H9 (cell line): ENCODE measurements at places on chromosomes 1 and 21. TPM values are rescaled to one million over a fixed set of nuclear protein-coding genes. Genes with fewer than 3 reads are reported as not detected.

GRCh38 chr1:912740-913301 lies 10.9 kb upstream of the SAMD11 start:
- DNase-seq = peak; percentile 68

DNA sequence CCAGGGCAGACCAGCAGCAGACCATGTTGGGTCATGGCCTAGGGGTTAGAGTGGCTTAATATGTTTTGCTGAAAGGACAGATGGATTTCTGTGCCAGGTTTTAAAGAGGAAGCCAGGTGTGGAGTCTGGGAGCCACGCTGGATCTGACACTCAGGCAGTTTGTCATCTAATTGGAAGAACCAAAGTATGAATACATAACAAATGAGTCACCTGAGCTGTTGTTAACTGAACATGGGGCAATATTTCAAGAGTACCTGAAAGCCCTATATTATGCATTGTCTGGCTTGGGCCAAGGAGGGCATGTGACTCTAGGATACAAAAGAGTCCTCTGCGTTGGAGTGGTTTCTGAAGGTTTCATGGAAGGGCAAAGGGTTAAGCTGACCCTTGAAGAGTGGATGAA lies 70.6 kb downstream of the LMO4 start:
- no peak for DNase-seq

GRCh38 chr1:66445492-66446181 lies 88.3 kb upstream of the SGIP1 start:
- no peak for DNase-seq

- DNase-seq = no peak
These were observed 42.5 kb downstream of the MAB21L3 start for GRCh38 chr1:116153692-116154031.

GRCh38 chr1:184429335-184429734 lies 42.5 kb downstream of the C1orf21 start:
- no peak for DNase-seq

Gene C1QA
- total RNA-seq = not detected in 2 replicates

Gene AUNIP
- total RNA-seq = 22.0 and 22.2 TPM in 2 replicates

Gene OR2G6
- not detected in 2 replicates for total RNA-seq
